Endodermal cell (in vitro differentiated cells): ENCODE measurements at places on chromosomes 2 and 18. TPM values are rescaled to one million over a fixed set of nuclear protein-coding genes. Genes with fewer than 3 reads are reported as not detected.

Gene VIL1
- total RNA-seq = 69.0 and 70.2 TPM in 2 replicates

Gene COL4A3
- total RNA-seq = 2.1 and 2.4 TPM in 2 replicates

Gene TMEM198
- total RNA-seq = 2.0 to 2.6 TPM (median 2.4 TPM) in 3 replicates

Gene RNF125
- 19.3 to 49.5 TPM (median 23.5 TPM) in 3 replicates for total RNA-seq

Gene CHST10
- 10.0 to 17.6 TPM (median 17.0 TPM) in 3 replicates for total RNA-seq

GRCh38 chr2:393711-394696, 106.1 kb upstream of the ALKAL2 start:
- DNase-seq = peak; percentile 79
- H3K36me3 ChIP-seq = no peaks in the 10 kb centered on the region
- peak overlapping the region; percentile 69 for H3K27ac ChIP-seq
- H3K4me3 ChIP-seq = no peak overlapping the region

DNA sequence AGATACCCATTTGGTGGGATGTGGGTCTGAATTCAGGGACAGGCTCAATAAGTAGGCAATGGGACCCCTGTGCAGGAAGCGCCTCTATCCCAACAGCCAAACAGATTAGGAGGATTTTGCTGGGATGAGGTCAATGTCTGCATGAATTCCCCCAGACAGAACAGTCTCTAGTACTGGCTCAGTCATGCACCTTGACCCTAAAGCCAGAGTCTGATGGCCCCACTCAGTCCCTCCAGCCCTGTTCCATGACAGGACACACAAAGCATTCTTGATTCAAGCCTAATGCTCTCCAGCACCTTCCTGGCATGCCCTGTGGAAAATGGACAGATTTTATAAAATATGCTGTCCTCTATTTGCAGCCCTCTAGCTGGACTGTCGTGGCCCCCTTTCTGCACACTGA, 49.8 kb upstream of the RAB6D start:
- H3K4me1 ChIP-seq = peaks cover 13% of the 10 kb centered on the region
- no peak overlapping the region for H3K27ac ChIP-seq
- H3K27me3 ChIP-seq = no peaks in the 10 kb centered on the region
- no peak overlapping the region for H3K4me3 ChIP-seq
- no peak for DNase-seq

GRCh38 chr2:17271416-17271815, 246.8 kb downstream of the RAD51AP2 start:
- peaks cover 5% of the 10 kb centered on the region for H3K4me1 ChIP-seq
- H3K36me3 ChIP-seq = no peaks in the 10 kb centered on the region
- no peaks in the 10 kb centered on the region for H3K27me3 ChIP-seq
